Naive thymus-derived CD8-positive, alpha-beta T cell (primary cell): ENCODE measurements at places on chromosomes 7 and 10.

DNA sequence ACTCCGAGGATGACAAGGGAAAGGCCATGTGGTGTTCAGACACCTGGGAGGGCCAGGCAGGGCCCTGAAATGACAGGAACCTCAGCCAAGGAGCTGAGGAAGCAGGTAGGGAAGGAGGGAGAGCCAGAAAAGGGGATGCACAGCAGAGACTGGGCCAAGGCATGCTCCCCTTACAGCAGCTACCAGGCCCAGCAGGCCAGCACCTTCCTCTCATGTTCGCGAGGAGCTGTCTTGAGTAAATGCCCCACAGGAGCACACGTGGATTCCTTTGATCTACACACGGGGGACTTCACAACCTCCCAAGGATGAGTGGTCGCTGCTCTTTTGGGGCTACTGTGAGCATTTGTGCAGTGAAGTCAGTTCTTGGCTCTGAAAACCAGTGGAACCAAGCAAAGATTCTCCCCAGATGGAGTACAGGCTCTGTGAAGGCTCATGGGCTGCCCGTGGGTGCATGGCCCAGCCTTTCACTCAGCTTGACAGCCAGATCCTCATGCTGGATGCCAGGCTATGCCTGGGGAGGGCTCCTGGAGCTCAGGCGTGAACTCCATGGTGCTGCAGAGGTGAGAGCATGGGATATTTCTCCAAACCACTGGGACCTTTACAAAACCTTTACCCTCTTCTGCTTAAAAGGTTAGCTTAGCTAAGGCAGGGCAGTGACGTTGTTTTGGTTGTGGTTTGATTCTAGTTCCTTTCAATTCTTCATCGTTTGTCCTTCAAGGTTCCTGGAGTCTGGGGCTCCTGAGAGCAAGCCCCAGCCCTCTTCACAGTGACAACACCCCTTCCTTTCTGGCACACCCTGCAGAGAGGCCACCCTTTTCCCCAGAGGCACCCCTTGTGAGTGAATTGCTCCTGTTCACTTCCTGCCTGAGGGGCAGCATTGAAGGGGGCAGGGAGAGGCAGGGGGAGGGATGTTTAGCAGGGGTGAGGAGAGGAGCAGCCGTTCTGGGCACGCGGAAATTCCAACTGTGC lies 74.2 kb upstream of the ZPBP start:
- no peak for DNase-seq

- DNase-seq: no peak
Observed at GRCh38 chr7:5439572-5440496, 16.2 kb upstream of the TNRC18 start.

- DNase-seq: no peak
Observed at GRCh38 chr7:134847851-134848588, 68.6 kb downstream of the CALD1 start.

- no peak for DNase-seq
Observed at GRCh38 chr10:71970331-71970730, 6.1 kb downstream of the CHST3 start.

DNA sequence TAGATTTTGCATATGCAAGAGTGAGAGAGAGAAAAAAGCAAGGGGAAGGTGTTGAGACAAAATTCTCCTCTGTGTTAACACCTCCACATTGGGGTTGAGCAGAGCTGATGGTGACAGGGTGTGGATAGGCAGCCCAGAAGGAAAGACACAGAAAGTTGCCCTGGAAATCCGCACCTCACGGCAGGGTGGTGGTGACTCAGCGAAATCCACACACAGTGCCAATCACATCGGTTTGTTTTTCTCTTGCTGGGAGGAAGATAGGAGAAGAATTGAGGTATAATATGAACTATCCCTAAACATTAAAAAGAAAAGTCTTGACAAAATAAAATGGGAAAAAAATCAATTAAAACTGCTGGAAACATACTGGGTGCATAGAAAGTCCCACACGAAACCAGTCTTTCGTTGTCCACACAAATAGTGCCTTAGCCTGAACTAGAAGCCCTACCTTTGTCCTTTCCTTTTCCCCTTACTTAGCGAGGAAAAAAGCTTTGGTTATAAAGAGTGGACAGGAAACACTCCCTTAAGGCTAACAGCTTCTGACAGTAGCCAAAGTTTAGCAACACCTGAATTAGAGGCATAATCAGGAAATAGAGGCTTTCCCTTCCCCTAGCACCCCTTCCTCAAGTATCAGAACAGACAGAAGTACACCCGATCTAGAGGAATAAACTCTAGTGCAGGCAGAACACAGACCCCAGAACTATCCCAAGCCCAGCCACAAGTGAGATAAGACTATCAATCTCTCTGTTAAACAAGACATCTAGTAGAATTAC lies 39.2 kb upstream of the DNAJC1 start:
- DNase-seq: no peak

- DNase-seq: no peak
Observed at GRCh38 chr7:110852156-110852940, 238.6 kb upstream of the LRRN3 start.

- peak; percentile 81 for DNase-seq
Observed at GRCh38 chr10:73785211-73785720, at the start of gene ZSWIM8. Gene ZSWIM8, plus strand, starts transcription at chr10:73785606. Its CDS starts 273 bp downstream, at chr10:73785879.

- no peak for DNase-seq
Observed at GRCh38 chr7:148017126-148017525, 573.4 kb upstream of the C7orf33 start.

- no peak for DNase-seq
Observed at GRCh38 chr7:17013204-17013603, 131.4 kb upstream of the AGR3 start.

DNA sequence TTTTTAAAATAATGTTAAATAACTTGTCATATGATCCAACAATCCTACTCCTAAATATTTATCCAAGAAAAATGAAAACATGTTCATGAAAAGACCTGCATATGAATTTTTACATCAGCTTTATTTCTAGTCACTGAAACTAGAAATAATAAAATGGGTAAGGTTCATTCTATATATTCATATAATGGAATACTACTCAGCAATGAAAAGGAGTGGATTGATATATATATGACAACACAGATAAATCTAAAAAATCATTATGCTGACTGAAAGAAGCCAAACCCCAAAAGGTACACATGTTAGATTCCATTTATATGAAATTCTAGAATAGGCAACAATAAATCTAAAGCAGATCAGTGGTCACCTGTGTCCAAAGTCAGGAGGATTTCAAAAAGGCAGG lies 84.9 kb upstream of the PCBD1 start:
- no peak for DNase-seq

DNA sequence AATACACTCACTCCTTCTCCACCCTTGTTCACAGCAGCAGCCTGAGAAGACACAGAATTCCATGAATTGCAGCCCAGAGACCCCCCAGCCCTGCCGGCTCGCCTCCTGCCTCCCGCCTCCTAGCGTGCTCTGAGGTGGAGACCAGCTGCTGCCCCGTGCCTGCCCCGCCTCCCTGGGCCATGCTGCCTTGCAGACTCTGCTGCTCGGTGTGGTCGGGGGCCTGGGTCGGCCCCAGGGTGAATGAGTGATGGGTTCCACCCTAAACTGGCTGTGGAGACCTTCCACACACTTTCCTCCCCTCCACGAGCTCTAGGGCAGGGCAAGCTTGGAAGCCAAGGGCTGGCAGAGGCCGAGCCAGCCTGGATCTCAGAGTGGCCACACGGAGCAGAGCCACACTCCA lies 479.3 kb downstream of the DNAJB6 start:
- DNase-seq: no peak

DNA sequence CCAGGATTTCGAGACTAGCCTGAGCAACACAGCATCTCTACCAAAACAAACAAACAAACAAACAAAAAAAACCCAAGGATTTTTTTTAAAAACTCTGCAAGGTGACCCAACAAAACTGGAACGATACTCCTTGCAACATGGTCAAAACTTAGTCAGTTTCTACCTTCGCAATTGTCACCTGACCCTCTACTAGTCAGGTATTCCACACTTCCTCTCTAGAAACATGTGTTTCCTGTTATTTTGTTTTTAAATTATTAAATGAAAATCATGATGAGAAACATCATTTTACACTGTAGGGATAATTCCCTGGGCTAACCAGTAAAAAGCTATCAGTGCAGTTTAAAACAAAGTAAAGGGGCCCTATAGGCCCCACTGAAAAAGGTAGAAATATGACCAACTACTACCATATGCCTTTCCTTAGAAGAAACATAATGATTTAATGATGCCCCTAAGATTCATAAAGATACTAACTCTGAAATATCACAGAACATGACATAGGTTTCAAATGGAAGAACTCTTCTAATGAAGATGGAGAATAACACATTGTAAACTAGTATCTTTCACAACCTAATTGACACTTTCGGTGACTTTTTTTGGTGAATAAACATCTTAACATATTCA lies 8.7 kb downstream of the BRAF start:
- no peak for DNase-seq

DNA sequence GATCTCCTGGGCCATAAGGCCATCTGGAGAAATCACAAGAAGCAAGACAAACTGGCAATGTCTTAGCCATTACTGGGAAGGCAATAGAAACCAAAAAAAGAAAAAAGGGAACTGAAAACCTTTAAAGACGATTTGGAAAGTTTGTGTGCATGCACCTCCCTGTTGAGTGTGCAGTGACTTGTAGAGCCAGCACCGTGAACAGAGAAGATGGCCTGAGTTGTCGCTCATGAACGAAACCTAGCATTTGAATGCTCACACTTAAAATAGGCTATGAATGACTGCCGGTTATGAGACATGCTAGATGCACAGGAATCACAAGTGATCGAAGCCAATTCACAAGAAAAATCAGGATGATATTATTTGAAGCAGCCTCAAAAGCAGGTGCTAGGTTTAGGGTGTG lies 151.3 kb upstream of the ADO start:
- no peak for DNase-seq

DNA sequence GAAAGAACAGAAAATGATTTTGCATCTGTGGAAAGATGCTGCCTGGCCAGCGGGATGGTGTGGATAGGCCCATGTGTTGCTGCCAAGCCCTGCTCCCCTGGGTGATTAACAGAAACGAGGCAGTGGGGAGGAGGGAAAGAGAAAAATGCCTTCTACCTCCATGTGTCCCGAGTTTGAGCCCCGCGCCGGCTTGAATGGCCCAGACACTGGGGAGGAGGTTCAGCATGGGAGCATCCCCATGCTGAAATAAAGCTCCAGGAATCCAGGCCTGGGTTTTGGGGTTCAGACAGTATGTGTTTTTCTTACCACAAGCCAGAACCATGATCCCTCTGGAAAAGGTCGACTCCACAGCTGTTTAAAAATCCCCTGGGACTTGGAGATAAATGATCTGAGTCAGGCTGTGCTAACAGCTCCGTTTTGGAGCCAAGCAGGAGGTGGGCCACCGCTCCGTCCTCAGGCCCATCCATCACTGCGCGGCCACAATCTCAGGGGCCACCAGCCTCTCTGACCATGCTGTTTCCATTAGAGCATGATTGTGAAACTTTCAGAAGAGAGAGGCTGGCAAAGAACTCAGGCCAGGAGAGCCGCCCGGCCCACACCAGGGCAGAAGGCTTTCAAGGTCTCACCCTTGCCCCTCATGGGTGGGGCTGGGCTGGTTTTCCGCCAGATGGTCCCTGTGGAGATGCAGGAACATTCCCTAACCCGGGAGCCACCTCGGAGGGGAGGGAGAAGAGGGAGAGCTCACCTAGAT lies 299.7 kb downstream of the ZEB1 start:
- DNase-seq: no peak

GRCh38 chr7:8480527-8480926 lies 47.1 kb downstream of the NXPH1 start:
- DNase-seq: no peak

DNA sequence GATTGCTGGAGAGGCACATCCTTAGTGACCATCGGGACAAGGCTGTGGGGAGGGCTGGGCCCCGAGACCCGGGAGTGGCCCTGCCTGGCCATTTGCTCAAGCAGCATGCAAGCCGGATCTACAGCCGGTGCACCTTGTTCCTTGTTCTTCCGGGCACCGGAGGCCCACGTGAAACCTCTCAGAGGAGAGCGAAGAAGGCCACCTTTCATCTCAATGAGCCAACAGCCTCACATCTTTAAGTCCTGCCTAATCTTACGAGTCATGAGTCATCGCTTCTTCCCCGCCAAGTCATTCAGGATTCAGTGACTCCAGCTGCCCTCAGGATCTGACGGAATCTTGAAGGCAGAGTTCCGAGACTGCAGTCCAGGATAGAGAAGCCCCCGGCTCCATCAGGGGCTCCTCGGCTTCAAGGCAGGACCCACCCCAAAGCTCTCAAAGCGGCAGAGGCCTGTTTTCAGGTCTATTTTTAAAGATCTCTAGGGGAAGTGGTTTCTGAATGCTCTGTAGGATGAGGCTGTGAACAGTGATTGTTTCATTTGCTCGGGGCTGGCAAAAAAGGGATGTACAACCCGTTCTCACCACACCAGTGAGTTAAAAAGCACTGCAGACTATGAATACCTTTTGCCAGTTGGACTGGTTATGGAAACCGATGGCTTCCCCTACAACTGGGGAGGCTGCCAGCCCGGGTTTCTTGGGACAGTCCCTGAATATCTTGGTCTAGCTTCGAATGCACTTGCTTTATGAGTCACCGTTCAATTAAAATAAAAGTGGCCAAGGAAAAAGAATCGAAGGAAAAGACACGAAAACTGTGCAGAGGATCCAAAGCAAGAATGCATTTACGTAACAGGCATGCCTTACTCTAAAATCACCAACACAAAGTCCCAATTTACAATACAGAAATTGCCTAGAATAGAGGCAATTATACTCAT lies 57.2 kb upstream of the ECHDC3 start:
- DNase-seq: peak; percentile 90

- DNase-seq: no peak
Observed at GRCh38 chr7:29946428-29947186, 43.0 kb downstream of the SCRN1 start.

DNA sequence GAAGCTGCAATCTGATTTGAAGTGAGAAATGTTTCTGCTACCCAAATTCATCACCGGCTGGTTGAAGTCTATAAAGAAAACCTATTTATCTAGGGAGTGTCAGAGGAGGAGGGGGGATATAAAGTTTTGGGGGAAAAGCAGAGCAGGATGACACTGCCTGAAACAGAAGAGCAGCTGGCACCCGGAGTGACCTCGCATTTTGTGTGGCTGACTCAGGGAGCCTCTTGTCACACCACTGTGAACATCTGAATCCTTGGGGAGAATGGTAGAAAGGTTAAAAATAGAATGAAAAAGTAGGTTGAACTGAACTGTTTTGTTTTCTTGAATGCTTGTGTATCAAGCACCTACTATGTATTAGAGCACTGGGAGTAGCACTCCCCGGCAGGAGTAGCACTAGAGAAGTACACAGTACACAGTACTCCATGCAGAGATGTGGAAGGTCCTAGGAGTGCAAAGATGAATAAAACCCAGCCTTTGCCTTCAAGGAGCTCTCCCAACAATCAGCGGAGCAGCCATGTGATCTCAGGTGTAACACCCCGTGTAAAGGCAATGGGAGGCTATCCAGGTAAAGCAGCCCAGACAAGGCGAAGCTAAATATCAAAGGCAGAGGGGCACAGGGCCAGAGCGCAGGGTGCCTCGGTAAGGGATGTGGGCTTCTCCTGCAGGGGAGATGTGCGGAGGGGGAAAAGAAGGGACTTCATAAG lies 13.5 kb downstream of the CRTAC1 start:
- DNase-seq: no peak
